ENCODE measurements at places on chromosomes 2 and 18.

DNA sequence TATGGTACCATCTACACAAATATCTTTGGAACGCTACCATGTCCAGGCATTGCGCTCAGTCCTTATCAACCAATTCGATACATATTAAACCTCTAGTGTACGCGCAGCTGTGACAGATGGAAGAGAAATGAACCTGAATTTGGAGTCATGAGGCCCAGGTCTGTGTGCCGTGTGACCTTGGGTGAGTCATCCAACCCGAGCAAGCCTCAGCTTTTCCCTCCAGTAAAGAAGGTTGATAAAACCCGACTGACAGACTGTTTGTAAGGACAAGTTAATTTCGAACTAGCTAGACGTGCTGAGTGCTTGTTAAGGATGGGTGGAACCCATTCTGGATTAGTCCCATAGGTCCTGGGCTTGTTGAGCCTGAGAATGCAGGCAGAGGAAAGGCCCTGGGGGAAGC is 28.2 kb downstream of the GREB1 start:
- no peak for DNase-seq

- no peak for DNase-seq
These were observed 14.5 kb downstream of the ZNF638 start for GRCh38 chr2:71346065-71346464.

GRCh38 chr18:27632706-27633105 is 447.6 kb upstream of the CHST9 start:
- no peak for DNase-seq

DNA sequence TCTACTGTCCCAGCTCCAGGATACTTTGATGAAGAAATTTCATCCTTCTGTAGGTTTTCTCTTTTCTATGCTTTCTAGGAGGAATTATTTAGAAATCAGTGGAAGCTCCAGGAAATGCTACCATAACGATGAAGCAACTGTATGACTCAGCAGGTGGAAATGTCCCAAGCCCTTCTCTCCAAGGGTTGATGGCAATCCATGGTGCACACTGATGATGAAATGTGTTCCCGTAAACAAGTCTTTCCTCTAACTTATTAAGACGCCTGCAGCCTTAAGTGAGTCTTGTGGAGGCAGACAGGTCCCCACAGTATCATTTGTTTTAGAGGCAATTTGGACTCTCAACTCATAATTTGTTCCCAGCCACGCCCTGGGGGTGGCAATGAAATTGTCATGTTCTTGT is 777.6 kb upstream of the SOX11 start:
- peak; percentile 2 for DNase-seq

DNA sequence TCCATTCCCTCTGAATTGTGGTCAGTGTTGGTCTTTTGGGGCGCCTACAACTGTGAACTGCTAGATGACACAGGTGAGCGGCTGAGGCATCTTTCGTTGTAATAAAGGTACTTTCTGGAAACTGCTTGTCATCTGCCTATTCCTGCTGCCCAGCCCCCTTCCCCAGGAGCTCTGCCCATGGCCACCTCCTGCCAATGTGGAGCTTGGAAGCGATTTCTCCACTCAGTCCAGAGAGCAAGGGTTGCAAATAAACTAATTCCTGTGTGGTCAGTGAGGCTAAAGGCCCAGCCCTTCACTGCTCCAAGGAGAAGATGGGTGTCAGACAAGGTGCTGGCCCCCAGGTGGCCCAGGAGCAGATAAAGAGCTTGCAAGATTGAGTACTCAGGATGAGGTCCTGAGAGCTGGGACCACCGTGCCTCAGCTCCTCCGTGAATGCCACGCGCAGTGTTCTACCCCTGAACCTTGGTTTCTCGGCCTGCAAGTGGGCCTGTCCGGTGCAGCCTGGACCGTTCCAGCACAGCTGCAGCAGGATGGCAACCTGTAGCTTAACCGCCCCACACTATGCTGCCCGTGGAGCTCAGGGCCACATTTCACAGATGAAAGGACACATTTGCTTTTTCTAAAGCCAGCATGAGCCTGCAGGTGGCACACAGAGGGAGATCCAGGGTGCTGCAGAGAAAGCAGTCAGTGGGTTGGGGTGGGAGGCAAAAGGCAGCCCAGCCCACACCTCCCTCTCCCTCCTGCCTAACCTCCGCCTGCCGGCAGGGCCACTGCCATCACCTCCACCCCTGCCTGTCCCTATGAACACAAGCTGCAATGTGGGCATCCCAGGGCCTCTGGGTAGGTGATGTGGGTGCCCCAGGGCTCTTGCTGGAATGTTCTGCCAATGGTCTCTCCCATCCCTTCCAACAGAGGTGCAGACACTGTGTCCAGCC is 78.7 kb upstream of the OTOF start:
- DNase-seq: no peak

DNA sequence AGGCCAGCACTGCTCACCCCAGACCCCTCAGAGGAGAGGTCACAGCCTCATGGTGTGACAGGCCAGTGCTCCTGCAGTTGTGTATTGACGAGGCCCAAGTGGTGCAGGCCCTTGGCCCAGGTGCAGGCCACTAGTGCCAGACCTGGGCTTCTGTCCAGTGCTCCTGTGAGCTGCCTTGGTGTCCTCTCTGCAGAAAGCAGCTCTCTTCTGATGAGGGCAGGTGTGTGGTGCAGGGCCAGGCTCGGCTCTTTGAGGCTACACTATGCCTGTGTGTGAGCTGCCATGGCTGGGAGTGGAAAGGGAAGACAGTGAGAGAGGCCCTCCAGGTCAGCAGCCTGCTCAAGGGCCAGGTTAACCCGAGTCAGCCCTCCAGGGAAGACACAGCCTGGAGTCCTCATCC is 17.1 kb downstream of the EHD3 start:
- DNase-seq: no peak

DNA sequence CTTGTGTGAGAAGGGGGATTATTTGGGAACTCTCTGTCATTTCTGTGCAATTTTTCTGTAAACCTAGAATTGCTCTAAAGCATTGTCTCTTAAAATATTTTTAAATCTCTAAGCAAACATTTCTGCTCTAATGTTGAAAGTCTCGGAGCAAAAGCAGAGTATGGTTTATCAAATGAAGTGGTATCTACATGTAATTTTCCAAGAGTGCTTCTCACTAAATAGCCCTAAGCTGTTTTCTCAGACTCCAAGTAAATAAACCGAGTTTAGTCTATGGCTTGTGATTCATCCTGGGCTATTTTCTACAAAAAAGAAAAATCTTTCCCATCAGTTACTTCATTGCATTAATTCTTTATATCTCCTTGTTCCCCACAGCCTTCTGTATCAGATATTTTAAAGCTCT is 90.8 kb downstream of the METTL4 start:
- no peak for DNase-seq

DNA sequence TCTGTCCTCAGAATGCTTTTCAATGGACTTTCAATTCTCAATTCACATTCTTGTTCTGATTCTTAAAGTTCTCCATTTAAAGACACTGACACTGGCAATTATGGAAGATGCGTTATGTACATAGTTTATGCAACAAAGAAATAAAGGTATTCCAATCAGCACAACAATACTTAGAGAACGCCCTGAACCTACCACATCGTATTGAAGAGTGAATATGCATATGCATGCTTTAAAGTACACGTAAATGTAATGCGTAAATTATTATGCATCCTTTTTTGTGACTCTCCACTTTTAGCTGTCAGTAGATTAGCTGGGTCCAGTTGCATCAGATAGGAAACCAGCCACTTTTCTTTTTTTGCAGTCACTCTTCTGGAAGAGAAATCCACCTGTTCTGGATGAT is 83.5 kb downstream of the RBM43 start:
- no peak for DNase-seq

- peak; percentile 60 for DNase-seq
These were observed 219.3 kb downstream of the SPP2 start for GRCh38 chr2:234269769-234270204.

DNA sequence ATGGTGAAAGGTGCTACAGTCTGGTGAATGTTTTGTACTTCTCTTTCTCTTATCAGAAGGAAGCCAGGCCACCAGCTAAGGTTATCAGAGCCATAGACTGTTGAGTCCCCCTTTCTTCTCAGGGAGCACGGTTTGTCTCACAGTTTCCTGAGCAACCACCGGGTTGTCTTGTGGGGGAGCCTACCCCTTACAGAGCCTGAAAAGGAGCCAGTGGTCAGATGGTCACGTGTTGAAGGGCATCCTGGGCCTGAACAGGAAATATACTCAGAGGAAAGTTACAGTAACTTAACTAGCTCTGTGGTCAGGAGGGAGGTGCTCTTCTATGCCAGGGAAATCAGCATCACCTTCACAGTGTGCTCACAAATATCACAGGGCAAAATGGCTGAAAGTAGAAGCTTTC is 11.6 kb downstream of the CD28 start:
- no peak for DNase-seq

- no peak for DNase-seq
These were observed 16.4 kb downstream of the EEF1B2 start for GRCh38 chr2:206176121-206176520.

- DNase-seq: no peak
These were observed 280.2 kb downstream of the SP3 start for GRCh38 chr2:173684896-173685459.

GRCh38 chr2:168008646-168009195 is 238.7 kb downstream of the STK39 start:
- no peak for DNase-seq

DNA sequence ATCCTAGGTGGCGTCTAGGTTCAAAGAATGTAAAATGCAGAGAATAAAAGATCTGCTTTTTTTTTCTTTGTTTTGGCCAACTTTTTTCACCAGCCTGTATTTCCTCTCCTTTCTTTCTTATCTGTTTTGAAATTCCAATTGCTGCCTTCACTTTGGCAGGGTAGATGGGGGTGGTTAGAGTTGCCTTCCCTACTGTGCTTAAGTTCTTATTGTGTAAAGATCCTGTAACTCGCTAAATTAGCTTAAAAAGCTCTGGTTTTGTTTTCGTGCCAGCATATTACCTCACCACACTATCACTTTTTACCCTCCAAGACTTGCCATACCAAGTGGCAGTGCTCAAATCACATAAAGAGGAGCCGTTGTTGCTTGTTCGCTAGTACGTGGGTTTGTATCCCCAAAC is 921.7 kb downstream of the DPP10 start:
- DNase-seq: no peak

DNA sequence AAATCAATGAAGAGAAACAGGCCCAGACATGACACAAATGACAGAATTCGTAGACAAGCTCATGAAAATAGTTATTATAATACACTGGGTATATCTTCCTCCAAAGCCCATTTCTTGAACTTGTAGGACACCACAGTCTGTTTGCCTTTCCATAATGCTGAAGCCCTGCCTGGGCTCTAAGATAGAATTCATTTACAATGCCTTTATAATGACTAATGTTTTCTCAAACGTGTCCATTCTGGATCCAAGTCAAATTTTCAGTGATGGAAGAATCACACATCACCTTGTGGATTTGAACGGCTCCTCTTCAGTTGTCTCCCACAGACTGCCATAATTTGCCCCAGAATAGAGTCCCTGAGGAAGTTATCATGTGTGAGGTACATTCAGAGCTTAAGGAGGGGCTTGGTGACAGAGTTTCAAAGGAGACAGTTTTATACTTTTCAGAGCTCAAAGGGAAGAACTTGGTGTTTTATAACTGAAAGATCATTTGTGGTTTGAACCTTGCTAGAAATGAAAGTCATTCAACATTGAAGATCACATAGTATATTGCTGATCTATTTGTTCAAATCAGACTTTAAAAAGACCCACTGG is 38.2 kb downstream of the CASP8 start:
- DNase-seq: peak; percentile 5

GRCh38 chr2:151239624-151240023 is 22.0 kb downstream of the RBM43 start:
- DNase-seq: no peak

DNA sequence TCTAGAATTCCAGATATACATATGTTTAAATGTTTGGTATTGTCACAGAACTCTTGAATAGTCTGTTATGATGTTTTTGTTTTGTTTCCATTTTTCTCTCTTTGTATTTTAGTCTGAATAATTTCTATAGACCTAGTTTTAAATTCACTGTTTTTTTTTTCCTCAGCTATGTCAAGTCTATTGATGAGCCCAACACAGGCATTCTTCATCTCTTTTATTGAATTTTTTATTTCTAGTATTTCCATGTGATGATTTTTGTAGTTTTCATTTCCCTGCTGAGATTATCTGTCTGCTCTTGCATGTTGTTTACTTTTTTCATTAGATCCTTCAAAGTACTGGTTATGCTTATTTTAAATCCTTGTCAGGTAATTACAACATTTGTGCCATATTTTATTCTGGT is 254.7 kb downstream of the C1D start:
- no peak for DNase-seq

DNA sequence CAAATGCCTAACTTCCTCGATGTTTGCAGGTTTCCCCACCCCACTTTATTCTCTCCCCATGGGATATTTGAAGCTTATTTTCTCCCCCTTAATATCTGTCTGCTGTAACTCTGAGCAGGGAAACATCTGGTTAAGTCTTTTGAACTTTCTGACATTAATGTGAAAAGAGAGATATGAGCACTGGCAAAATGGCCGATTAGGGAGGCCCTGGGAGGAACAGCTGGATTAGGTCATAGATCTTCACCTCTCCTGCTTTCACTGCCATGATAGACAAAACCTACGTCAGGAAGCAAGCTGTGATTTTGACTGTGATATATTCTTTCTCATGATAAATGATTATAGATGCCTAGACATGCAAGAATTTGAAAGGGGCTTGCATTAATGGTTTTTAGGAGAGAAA is 43.6 kb downstream of the LYPD6B start:
- DNase-seq: no peak

DNA sequence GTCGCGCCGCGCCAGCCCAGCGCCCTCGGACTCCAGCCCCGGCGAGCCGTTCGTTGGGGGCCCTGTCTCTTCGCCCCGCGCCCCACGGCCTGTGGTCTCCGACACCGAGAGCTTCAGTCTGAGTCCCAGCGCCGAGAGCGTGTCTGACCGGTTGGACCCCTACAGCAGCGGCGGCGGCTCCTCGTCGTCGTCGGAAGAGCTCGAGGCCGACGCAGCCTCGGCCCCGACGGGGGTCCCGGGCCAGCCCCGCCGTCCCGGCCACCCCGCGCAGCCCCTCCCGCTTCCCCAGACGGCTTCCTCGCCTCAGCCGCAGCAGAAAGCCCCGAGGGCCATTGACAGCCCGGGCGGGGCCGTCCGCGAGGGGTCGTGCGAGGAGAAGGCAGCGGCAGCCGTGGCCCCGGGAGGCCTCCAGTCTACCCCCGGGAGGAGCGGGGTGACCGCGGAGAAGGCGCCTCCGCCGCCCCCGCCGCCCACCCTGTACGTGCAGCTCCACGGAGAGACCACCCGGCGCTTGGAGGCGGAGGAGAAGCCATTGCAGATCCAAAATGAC is 1.4 kb downstream of the PHLPP1 start:
- no peak for DNase-seq

- DNase-seq: no peak
These were observed 73.3 kb upstream of the FOSL2 start for GRCh38 chr2:28319118-28320008.

- peak; percentile 20 for DNase-seq
These were observed 43.4 kb downstream of the ITGB6 start for GRCh38 chr2:160156665-160157064.

- no peak for DNase-seq
These were observed 64.0 kb downstream of the TBR1 start for GRCh38 chr2:161480123-161480522.

DNA sequence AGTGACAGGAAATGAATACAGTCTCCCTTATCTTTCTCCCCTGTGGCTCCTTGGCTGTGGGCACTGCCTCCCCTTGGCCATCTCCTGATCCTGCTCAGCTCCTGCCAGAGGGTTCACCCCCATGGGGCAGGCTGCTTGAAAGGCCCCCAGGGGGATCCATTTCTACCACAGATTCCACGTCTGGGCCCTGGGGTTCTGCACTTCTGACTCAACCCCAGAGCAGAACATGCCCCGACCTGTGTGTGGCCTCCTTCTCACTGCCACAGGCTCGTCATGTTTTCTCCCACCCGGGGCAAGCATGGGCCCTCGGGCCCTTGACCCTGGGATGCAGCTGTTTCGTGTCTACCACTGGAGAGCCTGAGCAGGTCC is 122.2 kb downstream of the ACKR3 start:
- no peak for DNase-seq

GRCh38 chr2:188969236-188969635 is 4.9 kb upstream of the COL3A1 start:
- DNase-seq: peak; percentile 83

All from fibroblast of skin of abdomen (primary cell).